ENCODE measurements at places on chromosomes 12 and 14.
A peak's percentile ranks its signal among the peaks of the same experiment; 100 is the strongest.

DNA sequence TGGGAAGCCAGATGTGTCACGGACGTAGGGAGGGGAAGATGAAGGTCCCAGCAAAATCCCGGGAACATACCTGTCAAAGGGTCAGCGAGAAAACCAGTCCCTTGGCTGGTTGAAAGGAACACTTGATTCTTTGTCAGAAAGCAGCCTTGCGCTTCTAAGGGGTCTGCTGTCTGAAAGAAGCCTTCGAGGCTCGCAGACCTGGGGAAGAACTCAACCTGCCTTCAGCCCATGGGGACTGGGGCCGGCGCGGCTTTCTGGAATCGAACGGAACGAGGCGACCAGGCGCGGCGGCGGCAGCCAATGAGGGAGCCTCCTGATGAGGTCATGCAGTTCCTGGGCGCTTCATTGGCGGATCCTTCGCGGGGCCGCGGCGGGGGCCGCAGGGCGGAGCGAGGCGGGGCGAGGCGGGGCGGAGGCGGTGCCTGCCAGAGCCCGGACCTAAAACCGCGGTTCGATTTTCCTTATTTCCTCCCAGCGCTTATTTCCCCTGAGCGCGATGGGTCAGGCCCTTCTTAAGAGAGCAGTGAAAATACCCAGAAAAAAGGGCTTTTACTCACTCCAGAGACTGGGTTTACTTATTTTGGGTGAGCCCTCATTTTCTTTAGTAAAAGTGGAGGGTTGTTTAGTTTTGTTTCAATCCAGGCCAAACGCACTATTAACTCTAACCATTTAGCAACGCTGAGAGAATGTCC lies 11.8 kb upstream of the TTC7B start:
- DNase-seq: peak; percentile 77

GRCh38 chr12:10756194-10756593 lies 33.1 kb upstream of the YBX3 start:
- no peak for DNase-seq

GRCh38 chr12:31259136-31259886 lies 66.6 kb downstream of the SINHCAF start:
- DNase-seq: no peak

DNA sequence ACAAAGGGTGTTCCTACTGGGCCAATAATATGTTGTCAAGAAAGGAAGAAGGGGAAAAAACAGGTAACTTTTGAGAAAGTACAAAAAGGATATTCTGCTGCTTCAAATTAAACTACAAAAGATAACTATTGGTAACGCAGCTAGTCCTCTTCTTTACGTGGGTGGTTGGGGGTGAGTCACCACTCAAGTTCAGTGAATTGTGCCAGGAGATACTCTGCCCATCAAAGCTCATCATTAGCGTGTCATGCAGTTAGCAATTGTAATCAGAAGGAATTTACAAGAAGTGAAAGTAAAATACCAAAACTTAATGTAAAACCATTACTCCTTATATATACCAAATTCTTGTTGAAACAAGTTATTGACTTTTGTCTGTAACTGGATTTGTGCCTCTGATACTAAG lies 342.0 kb downstream of the NPAS3 start:
- no peak for DNase-seq

DNA sequence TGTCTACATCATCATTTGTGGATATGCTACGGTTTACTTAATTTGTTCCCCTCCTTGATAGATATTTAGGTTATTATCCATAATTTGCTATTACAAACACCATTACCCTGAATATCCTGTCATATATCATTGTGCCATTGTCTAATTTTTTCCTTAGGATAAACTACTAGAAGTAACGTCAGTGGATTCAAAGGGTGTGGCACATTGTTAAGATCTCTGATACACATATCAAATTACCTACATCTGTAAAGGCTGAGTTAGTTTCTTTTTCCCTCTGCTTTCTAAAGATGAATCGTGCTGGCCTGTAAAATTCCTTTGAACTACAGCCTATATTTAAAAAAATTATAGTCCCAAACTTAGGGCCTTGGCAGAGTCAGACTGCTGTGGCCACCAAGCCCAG lies 53.9 kb upstream of the STRN3 start:
- DNase-seq: no peak

GRCh38 chr14:69945912-69946311 lies 66.7 kb downstream of the SMOC1 start:
- DNase-seq: no peak

- no peak for DNase-seq
Measured at GRCh38 chr14:61992926-61993325, 230.7 kb downstream of the SNAPC1 start.

GRCh38 chr14:105137481-105138020 lies 31.0 kb downstream of the JAG2 start:
- DNase-seq: no peak

- no peak for DNase-seq
Measured at GRCh38 chr12:123516216-123516780, 17.2 kb downstream of the RILPL1 start.

GRCh38 chr12:116222358-116222757 lies 55.1 kb downstream of the MED13L start:
- DNase-seq: no peak

- no peak for DNase-seq
Measured at GRCh38 chr12:31023271-31023724, 50.4 kb upstream of the DDX11 start.

DNA sequence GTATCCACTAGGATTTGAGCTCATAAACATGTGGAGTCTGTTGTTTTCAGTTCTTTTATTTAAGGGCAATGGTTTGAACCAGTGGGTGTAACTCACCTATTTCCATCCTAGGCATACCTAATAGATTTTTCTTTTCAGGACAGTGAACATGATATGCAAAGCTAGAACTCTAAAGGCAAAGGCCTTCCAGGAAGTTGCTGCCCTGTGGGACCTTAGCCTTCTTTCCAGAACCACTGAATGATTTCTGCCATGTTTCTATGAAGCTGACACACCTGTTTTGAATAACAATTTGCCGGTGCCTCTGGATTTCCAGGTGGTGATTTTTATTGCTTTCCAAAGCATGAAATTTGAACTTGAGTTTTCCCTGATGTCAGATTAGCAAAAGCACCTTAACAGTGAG lies 372.9 kb upstream of the FAR2 start:
- DNase-seq: no peak

GRCh38 chr14:22872033-22872832 lies 693 bp downstream of the LRP10 start:
- peak; percentile 46 for DNase-seq

- no peak for DNase-seq
Measured at GRCh38 chr14:103311171-103311997, 22.7 kb upstream of the EIF5 start.

GRCh38 chr12:111570084-111570961 lies 28.8 kb downstream of the ATXN2 start:
- DNase-seq: no peak

- DNase-seq: no peak
Measured at GRCh38 chr12:124964251-124964650, 24.7 kb downstream of the DHX37 start.

- DNase-seq: no peak
Measured at GRCh38 chr14:93714605-93715004, 73.7 kb downstream of the PRIMA1 start.

GRCh38 chr14:101088395-101088667 lies 184.8 kb upstream of the RTL1 start:
- DNase-seq: no peak

- DNase-seq: no peak
Measured at GRCh38 chr14:47153746-47154145, 502.2 kb upstream of the RPL10L start.

DNA sequence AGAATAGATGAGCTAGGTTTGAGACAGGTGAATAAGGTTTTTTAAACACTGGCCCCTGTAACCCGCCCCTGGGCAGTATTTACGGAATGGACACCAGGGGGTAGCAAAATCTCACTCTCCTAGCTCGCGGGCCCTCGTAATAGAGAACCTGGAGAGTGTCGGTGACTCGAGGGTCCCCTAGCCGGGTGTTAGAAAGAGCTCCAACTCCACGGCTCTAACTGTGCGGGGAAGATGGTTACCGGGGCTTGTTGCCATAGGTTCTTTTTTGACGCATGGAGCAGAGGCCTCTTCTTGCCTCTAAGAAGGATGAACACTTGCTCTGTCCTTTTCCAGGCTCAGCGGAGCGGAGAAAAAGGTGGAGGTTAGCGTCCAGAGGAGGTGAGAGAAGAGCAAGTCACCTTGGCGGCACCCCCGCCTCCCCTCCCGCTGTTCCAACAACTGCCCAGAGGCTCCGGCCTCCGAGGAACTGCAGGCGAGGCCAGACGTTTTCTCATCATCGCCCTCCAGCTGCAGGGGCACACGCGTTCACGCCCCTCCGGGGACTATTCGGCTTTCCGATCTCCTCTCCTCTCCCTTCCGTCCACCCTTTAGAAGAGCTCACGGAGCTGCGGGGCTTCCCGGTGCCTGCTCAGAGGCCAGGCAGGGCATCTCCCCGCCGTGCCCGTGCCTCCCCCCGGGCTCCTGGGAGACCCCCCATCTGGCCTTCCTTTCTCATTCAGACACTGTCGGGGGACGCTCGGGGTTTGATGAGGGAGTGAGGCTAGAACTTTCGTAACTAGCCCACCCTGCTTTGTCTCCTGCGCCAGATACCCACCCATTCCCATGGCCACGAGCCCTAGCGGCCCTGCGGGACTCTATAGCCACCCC lies 1.4 kb upstream of the ARHGEF40 start:
- DNase-seq: no peak
